ENCODE measurements at places on chromosomes 6 and 20.

DNA sequence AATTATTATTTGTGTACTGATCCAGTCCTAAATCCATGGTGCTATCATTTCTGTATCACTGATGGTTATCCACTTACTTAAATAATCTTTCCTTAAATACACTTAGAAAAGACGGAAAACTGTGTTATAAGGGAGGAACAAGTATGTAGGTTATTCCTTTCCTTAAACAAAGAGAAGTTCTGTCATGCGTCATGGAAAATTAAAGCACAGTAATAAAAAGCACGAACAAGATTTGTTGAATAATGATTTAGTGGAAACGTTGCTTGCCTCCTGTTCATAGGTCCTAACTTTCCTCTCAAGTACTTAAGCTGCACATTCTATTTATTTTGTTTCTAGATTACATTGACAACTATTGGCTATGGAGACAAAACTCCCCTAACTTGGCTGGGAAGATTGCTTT is 120.4 kb downstream of the KHDC1L start:
- DNase-seq = no peak

GRCh38 chr20:47501116-47501481 is 588 bp upstream of the NCOA3 start:
- no peak for DNase-seq

DNA sequence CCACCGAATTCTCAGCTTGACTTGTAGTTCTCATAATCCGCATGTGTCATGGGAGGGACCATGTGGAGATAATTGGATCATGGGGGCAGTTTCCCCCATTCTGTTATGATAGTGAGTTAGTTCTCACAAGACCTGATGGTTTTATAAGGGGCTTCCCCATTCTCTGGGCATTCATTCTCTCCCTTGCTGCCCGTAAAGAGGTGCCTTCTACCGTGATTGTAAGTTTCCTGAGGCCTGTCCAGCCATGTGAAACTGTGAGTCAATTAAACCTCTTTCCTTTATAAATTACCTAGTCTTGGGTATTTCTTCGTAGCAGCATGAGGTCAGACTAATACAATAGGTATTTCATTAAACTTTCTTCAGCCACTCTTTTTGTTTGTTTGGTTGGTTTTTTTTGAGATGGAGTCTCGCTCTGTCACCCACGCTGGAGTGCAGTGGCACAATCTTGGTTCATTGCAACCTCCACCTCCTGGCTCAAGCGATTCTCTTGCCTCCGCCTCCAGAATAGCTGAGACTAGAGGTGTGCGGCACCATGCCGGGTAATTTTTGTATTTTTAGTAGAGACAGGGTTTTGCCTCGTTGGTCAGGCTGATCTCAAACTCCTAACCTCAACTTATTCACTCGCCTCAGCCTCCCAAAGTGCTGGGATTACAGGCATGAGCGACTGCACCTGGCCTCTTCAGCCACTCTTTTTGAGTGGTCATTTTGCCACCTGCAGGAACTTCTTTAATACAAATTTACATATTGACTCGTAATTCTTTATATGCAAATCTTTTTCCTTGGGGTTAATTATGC is 36.3 kb downstream of the GSTA2 start:
- DNase-seq = no peak

GRCh38 chr6:46606338-46606737 is 46.3 kb downstream of the CYP39A1 start:
- peak; percentile 11 for DNase-seq

DNA sequence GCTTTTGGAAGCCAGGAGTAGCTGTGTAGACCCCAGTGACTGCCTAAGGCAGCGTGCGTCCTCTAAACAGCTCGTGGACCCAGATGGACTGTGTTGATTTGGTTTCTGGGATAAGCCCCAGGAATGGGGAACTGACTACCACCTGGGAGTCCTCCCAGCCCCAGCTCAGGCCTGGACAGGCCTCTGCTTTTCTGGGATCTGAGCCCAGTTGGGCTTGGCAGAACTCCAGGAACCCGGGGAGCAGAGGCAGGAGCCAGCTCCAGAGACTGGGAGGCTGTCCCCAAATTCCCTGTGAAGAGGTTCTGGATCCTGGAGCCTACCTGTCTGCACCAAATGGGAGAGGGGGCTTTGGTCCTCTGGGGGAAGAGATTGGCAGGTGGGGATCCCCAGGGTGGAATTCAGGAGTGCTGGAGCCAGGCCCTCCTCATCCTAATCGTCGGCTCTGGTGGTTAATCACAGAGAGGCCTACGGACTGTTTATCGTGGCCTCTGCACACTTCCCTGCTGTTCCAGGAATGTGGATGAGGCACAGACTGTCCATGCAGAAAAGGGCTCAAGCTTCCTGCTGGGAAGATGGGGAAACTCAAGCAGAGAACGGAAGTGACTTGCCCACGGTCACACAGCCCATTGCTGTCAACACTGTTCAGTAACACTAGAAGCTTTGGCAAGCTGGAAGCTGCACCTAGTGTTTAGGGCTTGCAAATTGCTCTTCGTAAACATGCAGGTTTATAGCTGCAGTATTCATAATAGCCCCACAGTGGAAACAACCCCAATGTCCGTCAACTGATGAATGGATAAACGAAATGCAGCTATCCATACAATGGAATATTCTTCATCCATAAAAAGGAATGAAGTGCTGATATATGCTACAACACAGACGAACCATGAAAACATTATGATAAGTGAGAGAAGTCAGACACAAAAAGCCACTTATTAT is 100.6 kb downstream of the KCNB1 start:
- DNase-seq = peak; percentile 55

DNA sequence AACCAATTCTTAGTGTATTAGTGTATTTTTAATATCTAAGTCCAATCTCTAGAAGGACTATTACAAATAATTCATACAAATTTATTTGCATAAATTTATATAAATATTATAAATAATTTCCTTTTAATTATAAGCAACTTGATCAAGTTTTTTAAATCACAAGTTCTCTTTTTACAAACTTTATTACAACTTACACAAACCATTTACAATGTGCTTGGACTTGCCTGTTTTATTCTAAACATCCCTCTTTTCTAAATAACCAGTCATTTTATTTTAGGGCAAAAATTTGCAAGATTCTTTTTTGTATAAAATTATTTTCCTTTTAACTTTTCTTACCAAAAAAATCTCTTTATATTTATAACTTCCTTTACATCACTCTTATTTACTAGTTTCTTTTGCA is 83.5 kb upstream of the SYNCRIP start:
- DNase-seq = no peak

DNA sequence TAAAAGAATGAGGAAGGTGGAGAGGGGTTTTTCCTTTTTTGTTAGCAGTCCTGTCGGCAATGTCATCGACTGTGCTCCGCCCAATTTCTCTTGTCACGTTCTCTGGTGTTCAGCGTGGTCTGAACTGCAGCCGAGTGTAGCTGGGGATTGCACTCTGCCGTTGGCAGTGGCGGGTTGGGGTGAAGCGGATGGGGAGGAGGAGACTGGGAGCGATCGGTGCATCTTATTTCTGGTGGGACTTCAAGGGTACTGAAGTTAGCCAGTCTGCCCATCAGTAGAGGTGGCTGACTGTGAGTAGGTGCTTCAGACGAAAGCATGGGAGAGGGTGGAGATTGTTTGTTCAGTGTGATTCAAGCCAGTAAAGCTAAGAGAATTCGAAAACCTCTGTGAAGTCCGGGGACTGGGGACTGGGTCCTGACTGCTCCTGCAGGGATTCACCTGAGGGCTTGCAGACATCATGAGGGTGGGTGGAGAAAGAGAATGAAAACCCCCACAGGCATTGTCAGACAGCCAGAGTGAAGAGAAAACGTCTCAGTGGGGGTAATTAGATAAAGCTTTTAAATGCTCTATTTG is 5.1 kb downstream of the RREB1 start:
- DNase-seq = no peak

GRCh38 chr6:11460001-11460668 is 77.4 kb upstream of the TMEM170B start:
- DNase-seq = peak; percentile 35

GRCh38 chr6:7188492-7188891 is 80.7 kb downstream of the RREB1 start:
- DNase-seq = no peak

GRCh38 chr20:23230766-23231385 is 119.7 kb upstream of the NXT1 start:
- DNase-seq = no peak

DNA sequence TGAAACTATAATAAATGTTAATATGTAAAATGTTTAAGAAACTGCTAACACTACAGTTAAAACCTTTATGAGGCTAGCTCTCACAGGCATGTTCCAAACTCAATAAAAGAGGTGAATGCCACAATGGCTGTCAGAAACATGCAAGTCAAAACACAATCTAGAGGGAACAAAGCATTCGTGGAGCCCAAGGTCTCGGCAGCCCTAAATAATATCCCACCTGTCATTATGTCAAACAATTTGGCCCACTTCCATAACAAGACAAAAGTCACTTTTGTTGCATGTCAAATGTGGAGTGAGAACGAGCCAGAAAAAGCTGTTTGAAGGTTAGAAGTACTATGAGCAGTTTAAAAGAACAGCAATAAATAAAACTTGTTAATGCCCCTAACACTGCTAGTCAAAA is 181.9 kb downstream of the GMDS start:
- no peak for DNase-seq

DNA sequence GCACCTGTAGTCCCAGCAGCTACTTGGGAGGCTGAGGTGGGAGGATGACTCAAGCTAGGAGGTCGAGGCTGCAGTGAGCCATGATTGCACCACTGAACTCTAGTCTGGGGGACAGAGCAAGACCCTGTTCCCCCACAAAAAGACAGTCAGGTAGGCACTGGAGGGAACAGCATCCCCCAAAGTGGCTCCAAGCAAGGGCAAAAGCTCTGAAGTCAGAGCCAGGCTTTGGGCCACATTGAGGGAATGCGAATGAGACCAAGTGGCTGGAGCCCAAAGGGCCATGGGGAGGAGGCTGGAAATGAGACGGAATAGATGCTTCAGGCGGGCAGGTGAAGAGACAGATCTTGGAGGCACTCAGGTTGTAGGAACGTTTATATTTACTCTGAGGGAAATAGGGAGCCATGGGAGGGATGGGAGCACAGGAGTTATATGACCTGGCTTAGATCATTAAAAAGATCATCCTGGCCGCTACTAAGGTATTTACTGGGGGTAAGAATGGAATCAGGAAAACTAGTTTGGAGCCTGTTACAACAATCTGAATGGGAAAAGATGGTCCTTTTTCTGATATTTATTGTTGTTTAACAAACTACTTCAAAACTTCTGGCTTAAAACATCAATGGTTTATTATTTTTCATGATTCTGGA is 229.6 kb upstream of the ZNF217 start:
- no peak for DNase-seq

GRCh38 chr20:4406627-4407026 is 315.1 kb upstream of the PRND start:
- DNase-seq = peak; percentile 30

DNA sequence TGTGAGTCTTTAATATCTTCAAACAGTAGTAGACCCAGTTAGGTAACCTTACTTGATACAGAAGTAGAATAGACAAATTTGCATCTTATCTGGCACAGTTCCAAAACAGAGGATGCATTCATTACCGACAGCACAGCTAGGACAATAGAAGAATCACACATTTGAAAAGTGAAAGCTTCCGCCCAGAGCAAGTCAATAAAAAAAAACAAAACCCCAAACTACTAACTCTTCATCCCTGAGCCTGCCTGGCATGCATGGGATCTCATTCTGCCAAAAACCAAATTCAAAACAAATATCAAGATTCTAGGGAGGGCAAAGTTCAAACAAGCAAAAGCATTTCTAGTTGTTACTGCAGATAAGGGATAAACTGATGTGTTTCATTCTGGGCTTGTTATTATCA is 235.4 kb downstream of the BTBD9 start:
- no peak for DNase-seq

- DNase-seq = peak; percentile 11
Measured at GRCh38 chr6:27889628-27890444, 22.4 kb downstream of the OR2B2 start.

DNA sequence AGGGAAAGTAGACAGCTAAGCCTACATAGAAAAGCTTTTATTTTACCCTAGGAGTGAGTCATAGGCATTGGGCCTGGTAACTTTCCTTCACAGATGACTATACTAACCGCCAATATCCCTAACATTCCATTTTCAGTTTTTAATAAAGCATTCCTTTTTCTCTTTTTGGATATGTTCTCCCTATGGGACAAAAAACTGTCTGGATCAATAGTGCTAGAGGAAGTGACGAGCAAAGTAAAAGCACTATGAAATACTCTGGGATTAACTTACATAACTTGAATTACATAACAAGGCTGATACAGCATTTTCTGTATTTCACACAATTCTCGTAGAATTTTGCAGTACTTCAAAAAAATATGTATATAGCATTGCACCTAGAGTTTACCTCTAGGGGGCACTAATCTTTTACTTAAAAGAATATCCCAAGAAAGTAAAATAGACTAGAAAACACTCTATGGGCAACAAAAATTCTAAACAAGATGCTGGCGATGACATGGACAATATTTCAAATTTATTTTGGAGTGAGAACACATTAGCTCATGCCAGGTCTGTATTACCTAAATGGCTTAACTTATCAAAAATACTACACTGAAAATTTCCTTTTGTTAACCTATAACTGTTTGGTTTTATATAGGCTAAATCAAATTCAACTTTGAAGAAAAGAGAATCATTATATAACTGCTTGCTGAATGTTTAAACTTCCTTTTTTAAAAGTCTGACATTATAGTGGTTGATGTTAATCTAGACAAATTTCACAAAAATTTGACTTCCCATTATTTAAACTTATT is 66.3 kb upstream of the DST start:
- peak; percentile 74 for DNase-seq

DNA sequence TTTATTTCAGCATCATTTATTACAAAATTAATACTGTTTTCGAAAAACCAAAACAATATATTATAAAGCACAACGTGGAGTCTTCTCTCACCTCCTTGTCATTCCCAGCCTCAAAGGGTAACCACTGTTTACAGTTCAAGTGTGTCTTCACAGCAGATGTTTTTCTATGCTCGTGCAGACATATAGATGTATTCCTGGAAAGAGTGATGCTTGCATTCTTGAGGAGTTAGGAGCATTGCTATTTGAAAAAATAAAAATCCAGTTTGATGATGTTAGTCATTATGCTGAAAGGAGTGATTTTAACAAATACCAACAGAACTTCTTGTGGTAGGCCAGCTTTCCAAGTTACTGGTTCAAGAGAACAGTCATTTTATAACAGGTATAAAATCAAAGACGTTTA is 234.9 kb downstream of the BCKDHB start:
- peak; percentile 88 for DNase-seq

All from fibroblast of skin of back (primary cell).